ENCODE measurements at places on chromosomes 4 and X.

GRCh38 chr4:110637408-110638088 is 14.7 kb upstream of the PITX2 start:
- DNase-seq: no peak

DNA sequence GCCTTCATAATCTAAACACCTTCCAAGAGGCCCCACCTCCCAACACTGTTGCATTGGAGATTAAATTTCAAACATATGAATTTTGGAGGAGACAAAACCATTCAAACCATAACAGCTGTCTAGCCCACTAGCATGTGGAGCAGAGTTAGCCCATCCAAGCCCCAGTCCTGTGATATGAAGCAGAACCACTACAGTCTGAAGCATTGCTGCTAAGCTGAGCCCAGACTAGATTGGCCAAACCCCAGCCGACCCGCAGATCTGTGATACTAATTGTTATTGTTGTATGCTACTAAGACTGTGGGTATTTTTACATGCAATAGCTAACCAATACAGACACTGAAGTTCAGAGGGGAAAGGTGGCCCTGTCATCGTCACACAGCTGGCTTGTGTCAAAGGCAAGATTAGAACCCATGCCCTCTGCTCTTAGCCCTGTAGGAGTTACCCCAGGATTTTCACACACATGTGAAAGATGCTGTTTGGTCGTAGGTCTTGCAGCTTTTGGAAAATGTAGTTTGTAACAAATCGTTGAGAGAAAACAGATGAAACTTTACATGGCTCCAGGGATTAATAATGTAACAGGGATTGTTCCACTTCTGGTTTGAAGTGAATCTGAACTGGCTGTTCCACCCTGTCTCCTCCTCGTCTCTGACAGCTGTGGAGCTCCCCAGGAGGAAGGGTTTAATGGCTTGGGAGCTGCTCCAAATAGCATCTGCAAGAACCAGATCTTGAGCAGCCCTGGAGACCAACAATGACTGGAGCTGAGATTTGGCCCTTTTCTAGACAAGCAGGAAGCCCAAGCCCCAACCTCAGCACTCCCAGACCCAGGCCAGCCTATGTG is 517.5 kb downstream of the MID1IP1 start:
- DNase-seq: peak; percentile 19

DNA sequence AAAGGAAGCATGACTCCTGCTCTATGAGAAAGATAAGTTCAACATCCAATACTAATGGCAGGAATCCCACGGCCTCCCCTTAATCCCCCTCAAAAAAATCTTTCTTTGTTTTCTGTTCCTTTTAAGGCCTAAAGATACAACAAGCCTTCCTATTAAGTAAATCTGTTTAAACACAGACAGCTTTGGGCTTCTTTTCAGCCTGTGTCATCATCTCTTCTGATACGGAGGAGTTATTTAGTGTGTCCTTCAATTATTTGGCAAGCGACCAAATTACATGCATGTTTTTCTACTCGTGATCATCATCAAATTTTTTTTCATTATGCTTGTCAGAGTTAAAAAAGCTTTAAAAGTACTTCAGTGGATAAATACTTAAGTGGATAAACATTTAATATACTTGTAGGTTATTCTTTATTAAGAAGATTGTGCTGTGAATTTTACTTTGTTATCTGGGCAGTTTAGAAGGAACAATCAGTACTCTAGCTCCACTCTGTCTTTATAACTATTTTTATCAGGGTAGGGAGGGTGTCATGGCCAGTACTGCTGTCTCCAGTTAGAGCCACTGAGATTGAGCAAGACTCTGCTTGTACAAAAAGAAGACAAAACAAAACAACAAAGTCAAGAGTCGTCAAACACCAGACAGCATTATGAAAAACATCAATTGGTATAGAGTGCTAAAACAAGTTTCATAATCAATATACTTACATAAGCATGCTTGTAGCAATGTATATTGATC is 210.7 kb downstream of the PRR32 start:
- DNase-seq: no peak

DNA sequence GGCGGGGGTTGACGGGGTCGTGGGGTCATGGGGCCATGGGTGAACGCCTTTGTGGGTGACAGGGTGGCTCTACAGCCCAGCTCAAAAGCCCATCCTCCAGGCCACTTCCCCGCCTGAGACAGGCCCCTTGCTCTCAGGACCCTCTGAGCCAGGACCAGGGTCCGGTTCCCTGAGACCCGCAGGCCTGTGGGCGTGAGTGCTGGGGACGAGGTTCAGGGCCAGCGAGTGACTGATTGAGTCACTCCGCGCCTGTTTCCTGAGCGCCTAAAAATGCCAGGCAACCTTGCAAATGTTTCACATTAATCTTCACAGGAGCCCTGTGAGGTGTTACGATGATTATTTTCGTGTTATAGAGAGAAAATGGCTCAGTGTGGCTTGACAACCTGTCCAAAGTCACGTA is 97.8 kb downstream of the ZNF674 start:
- DNase-seq: no peak

GRCh38 chrX:45143455-45143854 is 57.2 kb downstream of the DIPK2B start:
- DNase-seq: no peak

GRCh38 chr4:153777421-153777820 is 11.5 kb downstream of the SFRP2 start:
- no peak for DNase-seq

- DNase-seq: no peak
Observed at GRCh38 chr4:15063341-15063740, 61.1 kb downstream of the CPEB2 start.

GRCh38 chrX:103531002-103531401 is 11.7 kb upstream of the RAB40A start:
- DNase-seq: no peak

GRCh38 chr4:31474221-31474620 is 754.1 kb downstream of the PCDH7 start:
- DNase-seq: no peak

GRCh38 chrX:11585174-11585573 is 80.5 kb downstream of the ARHGAP6 start:
- no peak for DNase-seq

DNA sequence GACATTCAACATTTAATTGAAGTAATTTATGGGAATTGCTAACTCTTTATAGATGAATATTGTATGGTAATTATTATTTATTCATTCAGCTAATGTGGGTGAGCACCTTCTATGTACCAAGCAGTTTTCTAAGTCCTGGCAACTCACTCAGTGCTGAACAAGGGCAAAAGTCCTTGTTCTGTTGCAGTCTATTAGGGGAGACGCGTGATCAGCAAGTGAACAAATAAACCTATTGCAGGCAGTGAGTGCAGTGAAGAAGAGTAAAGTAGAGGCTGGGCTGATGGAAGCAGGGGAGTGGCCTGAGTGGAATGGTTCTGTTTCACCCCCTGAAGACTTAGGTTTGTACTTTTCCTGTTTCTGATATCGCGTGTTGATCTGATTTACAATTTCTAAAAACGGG is 214.3 kb downstream of the RAPGEF2 start:
- DNase-seq: no peak

DNA sequence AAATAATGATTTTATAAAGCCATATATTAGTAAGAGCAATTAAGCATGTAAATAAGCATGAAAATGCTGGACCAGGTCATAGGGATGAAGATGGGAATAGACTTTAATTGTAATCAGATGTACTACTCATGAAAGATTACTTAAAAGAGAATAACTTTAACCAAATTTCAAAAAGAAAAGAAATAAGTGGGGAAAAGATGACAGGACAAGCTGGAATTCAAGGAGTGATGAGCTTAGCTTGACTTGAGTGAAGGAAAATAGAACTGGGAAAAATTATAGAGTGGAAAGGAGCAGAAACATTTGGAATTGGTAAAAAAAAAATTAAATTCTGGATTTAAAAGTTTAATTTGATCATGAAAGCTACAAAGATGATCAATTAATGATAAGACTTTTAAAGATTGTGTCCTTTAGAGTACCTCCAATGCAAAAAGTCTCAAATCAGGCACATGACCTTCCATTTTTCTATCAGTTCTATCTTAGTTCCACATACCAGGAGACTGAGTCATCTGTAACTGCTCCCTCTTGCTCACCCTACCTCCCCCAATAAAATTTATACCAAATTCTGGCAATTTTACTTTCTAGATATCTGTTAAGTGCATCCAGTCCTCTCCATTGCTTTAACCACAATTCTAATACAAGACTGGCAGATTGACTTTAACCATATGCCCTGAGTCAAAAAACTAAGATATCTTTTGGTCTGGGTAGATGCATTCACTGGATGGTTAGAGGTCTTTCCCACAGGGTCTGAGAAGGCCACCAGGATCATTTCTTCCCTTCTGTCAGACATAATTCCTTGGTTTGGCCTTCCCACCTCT is 56.4 kb upstream of the SLIT2 start:
- no peak for DNase-seq

GRCh38 chr4:70680934-70681333 is 7.4 kb upstream of the UTP3 start:
- DNase-seq: no peak

DNA sequence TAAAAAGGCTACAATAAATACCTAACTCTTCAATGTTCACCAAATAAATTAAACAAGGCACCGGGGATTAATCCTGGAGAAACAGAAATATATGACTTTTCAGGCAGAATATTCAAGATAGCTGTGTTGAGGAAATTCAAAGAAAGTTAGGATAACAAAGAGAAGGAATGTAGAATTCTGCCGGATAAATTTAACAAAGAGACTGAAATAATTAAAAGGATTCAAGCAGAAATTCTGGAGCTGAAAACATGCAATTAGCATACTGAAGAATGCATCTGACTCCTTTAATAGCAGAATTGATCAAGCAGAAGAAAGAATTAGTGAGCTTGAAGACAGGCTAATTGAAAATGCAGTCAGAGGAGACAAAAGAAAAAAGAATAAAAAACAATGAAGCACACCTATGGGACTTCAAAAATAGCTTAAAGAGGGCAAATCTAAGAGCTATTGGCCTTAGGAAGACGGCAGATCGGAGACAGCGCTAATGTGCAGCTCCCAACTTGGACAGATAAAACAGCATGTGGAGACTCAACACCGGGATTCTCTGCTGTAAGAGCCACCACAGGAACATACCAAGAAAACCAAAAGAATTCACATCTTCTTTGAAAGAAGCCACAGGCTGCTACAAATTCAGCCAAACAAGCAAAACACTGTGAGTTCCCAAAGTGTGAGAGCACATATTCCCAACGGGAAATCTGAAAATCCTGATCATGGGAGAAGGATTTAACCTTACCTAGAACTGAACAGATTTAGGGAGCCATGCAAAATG is 1290.9 kb downstream of the PCDH18 start:
- no peak for DNase-seq

- no peak for DNase-seq
Observed at GRCh38 chrX:1427756-1428155, 25.0 kb downstream of the ASMTL start.

- no peak for DNase-seq
Observed at GRCh38 chr4:80045786-80046185, 27.2 kb downstream of the ANTXR2 start.

DNA sequence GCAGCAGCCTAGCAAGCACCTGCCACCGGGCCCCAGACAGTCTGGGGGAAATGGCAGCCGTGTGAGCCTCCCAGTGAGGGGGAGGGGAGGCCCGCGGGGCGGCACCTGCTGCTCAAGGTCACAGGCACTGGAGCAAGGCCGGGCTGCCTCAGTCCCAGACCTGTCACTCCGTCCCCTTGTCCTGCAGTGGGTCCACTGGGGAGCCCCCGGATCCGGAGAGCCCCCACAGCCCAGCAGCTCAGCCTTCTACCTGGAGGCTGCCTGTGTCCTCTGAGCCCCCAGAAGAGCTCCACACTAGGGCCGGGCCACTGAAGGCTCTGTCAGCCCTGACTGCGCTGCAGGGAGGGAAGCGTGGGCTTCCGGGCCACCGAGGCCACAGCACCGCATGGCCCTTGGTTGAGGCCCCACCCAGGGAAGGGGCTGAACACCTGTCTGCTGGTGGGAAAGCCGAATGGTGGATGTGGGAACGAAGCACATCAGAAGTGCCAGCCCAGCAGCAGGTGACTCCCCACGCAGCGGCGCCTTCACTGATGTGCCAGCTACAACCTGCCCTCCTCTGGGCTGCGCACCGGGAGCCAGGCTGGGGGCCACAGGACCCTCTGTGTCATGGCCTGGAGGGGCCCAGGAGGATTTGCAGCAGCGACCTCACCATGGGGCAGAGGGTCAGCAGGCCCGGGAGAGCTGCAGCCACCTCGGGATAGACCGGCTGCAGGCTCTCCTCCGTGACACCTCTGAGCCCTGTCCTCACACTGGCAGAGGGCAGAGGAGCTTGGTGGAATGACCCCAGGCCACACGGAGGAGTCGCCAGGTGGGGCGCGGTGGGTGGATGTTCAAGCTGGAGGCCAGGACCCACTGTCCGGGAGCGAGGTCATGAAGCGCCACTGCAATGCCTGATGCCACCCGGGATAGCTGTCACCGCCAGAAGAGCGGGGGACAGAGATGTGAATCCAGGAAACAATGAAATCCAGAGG is 35.0 kb upstream of the MXD4 start:
- DNase-seq: no peak

- DNase-seq: no peak
Observed at GRCh38 chr4:90030953-90031352, 96.2 kb upstream of the CCSER1 start.

DNA sequence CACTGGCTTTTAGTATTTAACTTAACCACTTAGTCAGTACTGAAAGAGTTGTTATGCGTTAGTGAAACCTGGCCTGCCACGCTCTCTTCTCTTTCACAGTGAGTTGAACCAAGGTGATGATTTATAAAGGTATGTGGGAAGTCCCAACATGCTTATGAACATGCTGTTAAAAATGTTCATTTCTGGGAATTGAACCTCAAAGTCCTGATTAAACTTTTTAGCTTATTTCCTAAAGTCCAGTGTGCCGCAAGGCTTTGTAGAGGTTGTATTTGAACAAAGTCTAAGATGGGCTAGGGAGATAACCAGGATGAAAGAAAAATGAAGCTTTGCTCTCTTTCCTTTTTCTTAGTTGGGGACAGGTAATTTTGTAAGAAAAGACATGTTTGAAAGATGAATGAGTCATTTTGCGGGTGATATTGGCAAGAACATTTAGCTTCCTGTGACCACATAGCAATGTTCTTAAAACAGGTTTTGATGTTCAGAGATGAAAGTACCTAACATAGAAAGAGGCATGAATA is 270.3 kb downstream of the DTHD1 start:
- no peak for DNase-seq

DNA sequence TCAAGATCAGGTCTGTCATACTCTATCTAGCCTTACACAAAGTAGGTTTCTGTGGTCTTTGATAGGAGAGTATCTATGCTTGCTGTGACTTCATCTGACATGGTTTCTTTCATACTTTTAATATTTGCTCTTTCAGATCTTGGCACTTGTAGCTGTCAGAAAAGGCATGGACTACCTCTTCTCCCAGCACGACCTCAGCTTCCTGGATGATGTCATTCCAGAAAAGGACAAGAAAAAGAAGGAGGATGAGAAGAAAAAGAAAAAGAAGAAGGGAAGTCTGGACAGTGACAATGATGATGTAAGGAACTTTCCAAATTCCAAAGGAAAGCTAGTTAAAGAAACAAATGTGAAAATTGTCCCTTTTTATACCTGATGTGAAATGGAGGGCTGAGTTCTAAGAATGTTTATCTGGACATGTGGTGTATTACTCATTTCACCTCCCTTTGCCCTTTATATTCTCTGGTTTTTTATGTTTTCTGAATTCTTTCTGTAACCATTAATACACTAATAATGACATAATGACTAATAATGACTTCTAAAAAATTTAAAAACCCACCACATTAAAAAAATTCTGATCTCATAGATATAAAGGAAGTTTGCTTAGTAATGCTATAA is 221.2 kb downstream of the SLC4A4 start:
- DNase-seq: no peak

- no peak for DNase-seq
Observed at GRCh38 chr4:108683479-108683878, 33.1 kb downstream of the OSTC start.

Data from spinal cord (tissue), 10 donors.